CD4-positive, alpha-beta T cell treated with Interleukin-4 for 4 hours (primary cell): ENCODE measurements at places on chromosomes 13 and 19.

- no peak for DNase-seq
These were observed 9.3 kb downstream of the ZNF582 start for GRCh38 chr19:56383826-56384605.

GRCh38 chr13:35356572-35356971 lies 119.9 kb downstream of the MAB21L1 start:
- DNase-seq, result no peak

DNA sequence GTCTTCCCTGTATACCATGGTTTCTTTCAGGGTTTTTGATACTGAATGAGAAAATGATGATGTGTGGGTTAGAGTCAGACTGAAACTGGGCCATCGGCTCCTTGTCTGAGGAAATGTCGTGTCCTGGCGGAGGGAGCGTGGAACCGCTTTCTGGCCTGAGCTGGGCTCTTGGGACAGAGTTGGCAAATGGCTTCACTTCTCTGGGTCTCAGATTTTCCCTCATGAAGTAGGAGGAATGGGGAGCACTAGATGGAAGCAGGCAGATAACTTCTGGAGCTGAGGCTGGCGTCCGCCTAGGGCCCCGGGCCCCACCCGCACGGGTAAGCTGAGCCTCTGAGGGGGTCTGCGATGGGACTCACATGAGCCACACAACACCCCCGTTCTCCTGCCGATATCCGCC lies 133.3 kb upstream of the WASF3 start:
- no peak for DNase-seq

DNA sequence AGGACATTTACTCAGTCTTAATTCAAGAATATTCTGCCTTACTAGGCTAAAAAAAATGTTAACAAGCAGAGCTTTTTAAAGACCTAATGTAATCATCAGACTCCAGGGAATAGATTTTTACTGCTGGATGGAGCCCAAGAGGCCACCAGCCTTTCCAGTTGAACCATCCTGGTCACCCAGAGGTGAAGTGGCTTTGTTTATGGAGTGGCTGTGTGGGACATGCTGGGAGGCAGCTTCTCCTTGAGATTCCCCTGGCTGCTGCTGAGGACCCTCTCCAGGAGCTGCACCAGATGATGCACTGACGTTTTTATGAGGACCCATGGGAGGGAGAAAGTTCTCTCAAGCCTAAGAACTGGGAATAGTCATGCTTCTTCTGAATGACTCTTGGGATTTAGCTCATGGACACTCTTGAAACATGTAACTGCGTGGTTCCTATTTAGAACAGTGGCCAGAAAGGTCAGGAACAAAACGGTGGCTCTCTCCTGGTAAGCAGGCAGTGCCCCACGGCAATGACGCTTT lies 205.9 kb upstream of the MIR17HG start:
- DNase-seq, result no peak

- DNase-seq, result no peak
These were observed at the start of gene LGALS14 for GRCh38 chr19:39704181-39705044. LGALS14 (plus strand) TSS chr19:39704481; CDS start chr19:39704529, 48 bp downstream.
